ENCODE measurements at places on chromosomes 11 and 22. TPM values are rescaled to one million over a fixed set of nuclear protein-coding genes. Genes with fewer than 3 reads are reported as not detected.

GRCh38 chr22:20012741-20013331 lies 3.8 kb downstream of the ARVCF start:
- DNase-seq: no peak

DNA sequence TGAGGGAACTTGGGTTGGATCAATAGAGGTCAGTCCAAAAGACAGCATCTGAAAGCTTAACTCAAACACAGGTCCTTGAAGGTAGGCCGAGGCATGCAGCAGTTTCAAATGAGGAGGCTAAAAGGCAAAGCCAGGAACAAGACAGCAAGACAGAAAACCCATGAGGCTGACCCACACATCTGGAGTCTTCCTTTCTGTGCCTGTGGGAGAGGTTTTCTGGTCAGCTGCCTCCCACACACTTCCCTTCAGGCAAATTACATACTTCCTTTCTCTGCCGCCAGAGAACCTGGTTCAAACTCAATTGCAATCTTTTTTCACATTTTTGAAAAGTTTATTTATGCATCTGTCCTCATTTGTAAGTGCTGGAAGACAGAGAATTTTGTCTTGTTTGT lies 29.8 kb upstream of the CRTAM start:
- DNase-seq: no peak

GRCh38 chr22:29840498-29840897 lies 2.4 kb upstream of the ASCC2 start:
- DNase-seq: no peak

DNA sequence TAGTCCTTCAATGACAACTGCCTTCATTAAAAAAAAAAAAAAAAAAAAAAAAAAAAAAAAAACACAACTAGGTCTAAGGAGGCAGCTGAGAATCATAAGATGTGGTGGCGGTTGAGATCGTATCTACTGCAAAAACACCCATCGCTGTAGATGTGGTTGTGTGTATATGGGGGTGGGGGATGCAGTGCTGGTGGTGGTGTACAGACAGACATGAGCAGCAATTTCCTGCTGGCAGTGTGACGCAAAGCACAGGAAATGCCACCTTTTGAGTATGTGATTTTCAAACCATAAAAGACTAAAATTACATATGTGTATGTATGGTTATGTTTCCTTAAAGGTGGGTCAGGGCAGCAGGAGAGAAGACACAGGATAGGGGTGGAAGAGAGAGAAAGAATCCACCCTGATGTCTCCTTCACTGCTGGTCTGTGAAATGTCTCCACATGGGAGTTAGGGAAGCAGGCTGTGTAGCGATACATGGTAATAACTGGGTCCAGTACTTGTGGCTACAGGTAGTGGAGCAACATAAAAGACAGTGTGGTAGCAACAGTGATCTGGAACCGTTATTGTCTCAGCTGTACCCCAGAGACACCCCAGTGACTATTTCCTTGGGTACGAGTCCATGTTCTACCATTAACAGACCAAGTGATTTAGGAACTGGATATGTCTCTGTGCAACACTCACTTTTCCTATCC lies 57.9 kb downstream of the SYTL2 start:
- DNase-seq: no peak

GRCh38 chr11:31786996-31787685 lies 24.0 kb downstream of the PAX6 start:
- no peak for DNase-seq

DNA sequence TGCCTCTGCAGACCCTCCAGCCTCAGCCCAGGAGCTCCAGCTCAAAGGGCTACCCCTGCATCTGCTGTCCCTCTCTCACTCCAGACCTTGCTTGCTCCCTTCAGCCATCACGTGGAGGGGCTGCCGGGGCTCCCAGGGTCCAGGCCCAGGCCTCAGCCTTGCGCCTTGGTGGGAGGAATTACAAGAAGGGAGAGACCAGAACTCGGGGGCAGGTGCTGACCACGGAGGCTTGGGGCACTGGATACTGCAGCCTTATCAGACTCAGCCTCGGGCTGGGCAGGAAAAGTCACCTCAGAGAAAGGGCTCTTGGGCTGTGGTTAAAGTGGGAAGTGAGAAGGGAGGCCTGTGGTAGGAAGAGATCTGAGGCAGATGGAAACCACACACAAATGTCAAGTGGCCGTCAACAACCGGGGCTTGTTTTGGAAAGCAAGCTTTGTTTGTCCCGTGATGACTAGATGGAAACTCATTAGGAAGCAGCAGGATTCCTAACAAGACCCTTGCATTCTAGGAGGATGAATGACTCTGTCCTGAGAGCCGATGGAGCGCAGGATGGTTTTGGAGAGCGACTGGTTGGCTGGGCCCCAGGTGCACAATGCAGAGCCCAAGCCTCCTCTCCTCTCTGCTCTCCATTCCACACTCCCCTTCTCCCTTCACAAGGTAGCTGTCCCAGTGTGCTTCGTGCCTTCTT lies 1321.7 kb downstream of the TBC1D22A start:
- DNase-seq: no peak

- no peak for DNase-seq
These were observed 250.3 kb upstream of the TBCEL start for GRCh38 chr11:120773501-120774031.

DNA sequence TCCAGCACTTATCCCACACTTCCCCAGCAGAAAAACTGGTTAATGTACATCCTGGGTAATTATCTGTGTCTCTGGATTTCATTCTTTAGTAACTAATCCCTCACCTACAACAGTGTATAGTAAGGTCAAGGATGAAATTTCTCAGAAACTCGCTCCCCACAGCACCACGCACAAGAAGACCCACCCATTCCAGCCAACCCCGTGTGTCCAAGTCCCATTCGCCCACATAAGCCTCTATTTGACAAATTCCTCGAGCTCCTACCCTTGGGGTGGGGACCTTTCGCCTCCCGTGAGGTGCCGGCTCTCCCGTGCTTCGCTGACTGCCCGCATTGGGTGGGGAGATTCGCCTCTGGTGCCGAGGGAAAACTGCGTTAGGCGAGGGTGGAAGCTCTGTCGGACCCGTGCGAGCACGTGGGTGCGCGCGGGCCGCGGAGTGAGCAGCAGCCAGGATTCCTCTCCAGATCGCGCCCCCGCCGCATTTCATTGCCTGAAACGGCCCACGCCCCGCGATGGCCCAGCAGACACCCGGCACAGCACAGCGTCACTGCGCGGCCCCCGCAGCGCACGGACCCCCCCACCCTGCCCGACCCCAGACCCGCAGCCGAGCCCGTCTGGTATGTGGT lies 866 bp downstream of the EXPH5 start:
- DNase-seq: peak; percentile 12

KCNQ1 gene
- 35.3 TPM for total RNA-seq

GRCh38 chr11:42043312-42043711 lies 583.9 kb upstream of the LRRC4C start:
- no peak for DNase-seq

DNA sequence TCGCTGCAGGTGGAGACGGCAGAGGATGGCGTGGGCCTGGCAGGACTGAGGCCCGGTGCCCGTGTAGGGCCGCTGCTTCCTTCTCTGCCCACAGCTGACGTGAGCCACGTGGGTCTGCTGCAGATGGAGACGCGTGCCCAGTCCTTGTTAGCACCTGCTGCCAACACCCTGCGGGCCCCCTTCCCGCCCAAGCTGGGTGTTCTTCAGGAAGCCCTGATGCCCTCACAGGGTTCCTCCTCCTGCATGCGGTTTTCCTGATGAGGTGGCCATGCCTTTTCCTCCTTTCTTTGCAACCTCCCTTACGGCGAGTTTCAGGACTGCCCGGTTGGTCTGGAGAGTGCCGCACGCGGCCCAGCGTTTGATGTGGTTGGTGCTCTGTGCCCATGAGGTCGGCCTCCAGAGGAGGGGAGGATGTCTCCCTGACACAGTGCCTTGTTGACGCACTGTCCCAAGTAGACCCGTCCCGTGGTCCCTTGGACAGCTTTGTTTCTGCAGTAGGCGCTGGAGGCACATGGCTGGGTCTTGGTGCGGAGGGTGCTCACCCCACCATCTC lies 44.7 kb downstream of the AP2A2 start:
- DNase-seq: no peak

CLCF1 gene
- total RNA-seq: 12.6 TPM

- no peak for DNase-seq
These were observed 7.5 kb downstream of the DIXDC1 start for GRCh38 chr11:111944651-111945051.

ABTB2 gene
- total RNA-seq: 72.8 TPM

POU2F3 gene
- 0.97 TPM for total RNA-seq

GRCh38 chr11:34300026-34300925 lies 57.5 kb downstream of the ABTB2 start:
- DNase-seq: no peak

GRCh38 chr22:29306175-29306834 lies at the start of gene GAS2L1:
GAS2L1 (plus strand) TSS chr22:29306650; CDS start chr22:29308106, 1,456 bp downstream.
- peak; percentile 88 for DNase-seq

GRCh38 chr11:26846227-26846626 lies 124.4 kb upstream of the SLC5A12 start:
- DNase-seq: no peak

DNA sequence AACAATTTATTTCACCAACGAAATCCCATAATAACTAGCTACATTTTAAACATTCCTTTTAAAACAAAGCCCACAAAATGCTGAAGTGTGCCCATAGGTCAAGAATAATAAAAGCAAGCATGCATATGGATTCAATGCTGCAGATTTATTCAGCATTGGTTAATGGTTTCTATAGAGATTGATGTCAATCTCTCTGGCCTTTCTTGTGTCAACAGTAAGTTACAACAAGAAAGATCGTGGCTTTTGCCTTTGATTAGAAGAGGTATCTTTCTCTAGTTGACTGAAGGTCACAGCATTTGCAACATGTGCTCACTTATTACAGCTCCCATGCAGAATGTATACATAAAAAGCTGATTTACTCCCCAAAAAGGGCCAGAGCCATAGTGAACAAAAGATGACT lies 1.4 kb upstream of the SOX6 start:
- no peak for DNase-seq

- DNase-seq: no peak
These were observed 30.7 kb downstream of the SVIP start for GRCh38 chr11:22798901-22799300.

DNA sequence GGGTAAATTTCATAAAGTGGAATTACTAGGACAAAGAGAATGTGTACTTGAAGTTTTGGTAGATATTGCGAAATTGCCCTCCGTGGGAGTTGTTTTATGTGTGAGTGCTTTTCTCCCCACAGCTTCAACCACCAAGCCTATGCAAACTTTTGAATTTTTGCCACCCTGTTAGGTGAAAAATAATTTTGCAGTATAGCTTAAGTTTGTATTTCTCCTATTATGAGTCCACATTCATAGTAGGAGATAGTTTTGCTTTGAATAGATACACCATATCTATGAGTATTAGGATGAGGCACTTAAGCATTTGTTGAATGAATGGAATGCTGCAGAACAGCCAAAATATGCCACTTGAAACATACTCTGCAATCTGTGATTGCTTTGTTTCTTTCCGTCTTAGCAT lies 43.6 kb downstream of the UVRAG start:
- DNase-seq: no peak

GRCh38 chr11:114783805-114784204 lies 105.5 kb downstream of the NXPE2 start:
- no peak for DNase-seq

- DNase-seq: no peak
These were observed 40.3 kb downstream of the CCDC81 start for GRCh38 chr11:86415026-86415425.

EXPH5 gene
- total RNA-seq: 0.62 TPM

P2RX3 gene
- total RNA-seq: 0.23 TPM

DNA sequence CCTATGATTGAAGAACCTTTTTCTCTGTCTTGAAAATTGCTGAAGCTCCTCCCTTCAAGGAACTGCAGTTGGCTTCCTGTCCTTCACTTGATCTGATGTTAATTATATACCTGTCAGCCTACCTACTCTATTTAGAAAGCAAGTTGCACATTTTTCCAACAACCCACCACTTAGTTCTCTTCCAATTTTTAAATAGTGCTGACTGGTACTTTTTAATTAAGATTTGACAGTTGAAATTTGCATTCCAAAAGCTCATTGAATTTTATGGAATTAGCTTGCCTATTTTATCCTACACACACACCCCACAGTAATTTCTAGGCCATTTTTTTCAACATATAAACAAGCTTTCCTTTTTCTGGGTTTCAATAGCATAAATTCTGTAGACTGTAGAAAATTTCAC lies 820.3 kb upstream of the FAT3 start:
- DNase-seq: no peak
